ENCODE measurements at places on chromosomes 12 and 14.
A peak's percentile ranks its signal among the peaks of the same experiment; 100 is the strongest.

GRCh38 chr14:93114713-93115068 is 1.0 kb downstream of the ITPK1 start:
- DNase-seq = no peak

- DNase-seq = no peak
These were observed 183.2 kb upstream of the FRMD6 start for GRCh38 chr14:51468523-51468922.

DNA sequence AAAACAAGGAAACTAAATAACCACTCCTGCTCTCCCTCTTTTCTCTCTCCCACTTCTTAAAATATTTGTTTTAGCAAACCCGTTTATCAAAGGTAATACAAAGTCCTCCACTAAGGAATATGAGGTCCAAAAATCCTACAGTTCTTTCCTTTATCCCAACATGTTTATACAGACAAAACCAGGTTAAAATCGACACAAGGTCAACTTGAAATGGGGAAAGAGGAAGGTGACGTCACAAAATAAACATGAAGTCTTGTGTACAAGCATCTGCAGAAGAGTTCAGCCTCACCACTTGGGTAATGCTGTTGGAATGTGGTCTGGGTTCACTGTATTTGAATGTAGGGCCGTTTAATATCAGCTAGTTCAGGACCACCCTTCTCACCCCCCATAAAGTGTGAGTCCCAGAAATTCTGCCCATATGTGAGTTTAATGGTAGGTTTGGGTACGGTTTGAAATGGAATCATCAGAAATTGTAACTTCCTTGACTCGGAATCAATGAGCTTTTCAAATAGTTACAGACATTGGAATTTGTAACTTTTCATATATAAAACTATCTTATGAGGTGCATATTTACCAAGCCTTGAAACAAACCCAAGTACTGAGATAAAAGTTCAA is 120.0 kb upstream of the SLC38A2 start:
- DNase-seq = peak; percentile 4

DNA sequence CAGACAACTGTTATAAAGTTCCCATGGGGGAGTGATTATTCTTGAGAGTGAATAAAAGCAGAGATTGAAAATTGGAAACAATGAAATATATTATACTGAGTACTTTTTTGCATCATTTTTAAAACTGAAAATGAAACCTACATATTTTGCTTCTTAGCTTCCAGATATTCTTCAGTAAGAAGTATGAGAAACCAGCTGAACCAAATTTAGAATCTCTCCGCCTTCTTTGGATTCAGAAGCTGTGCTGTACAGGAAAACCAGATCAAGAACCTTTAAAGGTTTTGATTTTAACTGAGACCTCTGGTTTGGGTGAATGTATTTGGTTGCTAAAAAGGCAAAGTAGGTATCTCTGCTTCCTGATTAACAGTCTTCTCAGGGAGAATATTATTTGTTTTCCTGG is 109.4 kb downstream of the AKAP6 start:
- no peak for DNase-seq

DNA sequence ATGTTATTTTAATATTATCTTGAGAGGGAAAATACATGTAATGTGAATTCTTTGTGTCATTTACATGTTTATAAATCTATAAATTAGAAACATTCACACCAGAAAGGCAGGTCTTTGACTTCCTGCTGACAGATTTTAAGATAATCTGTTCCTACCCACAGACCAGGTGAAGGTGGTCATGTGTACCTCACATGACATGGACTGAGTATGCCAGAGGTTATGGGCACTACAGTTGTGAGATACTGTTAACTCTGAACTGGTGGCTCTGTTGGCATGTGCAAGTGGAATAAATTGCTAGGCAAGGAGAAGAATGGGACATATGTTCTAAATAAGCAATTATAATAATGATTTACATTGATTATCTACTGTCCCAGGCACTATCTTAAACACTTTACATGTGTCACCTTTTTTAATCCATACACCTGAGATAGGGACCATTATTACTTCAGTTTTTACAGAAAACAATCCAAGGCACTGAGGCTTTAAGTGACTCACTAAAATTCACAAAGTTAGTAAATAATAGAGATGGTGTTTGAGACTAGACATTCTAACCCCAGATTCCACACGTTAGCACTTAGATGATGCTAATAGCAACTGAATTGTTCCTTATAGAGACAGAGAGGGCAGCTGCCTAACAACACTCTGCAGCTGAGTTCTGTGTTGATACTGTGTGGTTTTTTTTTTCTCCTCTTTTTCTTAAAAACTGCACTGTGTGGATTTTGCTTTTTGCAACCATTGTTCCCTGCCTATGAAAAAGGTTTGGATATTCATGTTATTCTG is 23.8 kb downstream of the SLC16A7 start:
- DNase-seq = no peak

DNA sequence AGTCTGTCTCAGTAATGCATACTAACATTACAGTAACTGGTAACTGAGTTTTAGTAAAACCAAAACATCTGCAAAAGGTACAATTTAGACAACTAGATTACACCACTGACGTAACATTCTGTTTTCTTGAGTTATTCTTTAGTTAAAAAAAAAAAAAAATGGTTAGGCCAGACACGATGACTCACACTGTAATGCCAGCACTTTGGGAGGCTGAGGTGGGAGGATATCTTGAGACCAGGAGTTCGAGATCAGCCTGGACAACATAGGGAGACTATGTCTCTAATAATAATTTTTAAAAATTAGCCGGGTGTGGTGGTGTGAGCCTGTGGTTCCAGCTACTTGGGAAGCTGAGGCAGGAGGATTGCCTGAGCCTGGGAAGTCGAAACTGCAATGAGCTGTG is 34.1 kb downstream of the AP5M1 start:
- no peak for DNase-seq

- peak; percentile 26 for DNase-seq
These were observed 1028.7 kb downstream of the AACS start for GRCh38 chr12:126093908-126094307.

DNA sequence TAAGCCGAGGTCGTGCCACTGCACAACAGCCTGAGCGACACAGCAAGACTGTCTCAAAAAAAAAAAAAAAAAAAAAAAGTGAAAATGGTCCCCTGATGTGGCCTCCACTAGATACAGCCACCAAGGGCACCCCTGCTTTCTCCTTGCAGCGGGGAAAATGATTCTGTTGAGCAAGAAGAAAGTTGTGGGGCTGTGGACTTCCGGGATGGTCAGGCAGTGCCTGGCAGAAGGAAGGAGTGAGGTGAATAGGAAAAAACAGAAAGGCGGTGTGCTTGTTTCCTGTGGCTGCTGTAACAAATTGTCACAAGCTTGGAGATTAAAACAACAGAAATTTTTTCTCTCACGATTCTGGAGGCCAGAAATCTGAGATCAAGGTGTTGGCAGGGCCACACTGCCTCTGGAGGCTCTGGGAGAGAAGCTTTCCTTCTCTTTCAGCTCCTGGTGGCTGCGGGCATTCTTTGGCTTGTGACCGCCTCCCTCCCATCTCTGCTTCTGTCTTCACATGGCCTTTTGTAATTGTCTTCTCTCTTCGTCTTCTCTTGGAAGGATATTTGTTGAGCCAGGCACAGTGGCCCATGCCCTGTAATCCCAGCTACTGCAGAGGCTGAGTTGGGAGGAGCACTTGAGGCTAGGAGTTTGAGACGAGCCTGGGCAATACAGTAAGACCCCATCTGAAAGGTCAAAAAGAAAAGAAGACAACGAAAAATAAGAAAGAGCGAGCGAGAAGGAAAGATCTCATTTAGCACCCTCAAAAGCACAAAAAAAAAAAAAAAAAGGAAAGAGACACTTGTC is 116.6 kb upstream of the MED13L start:
- no peak for DNase-seq

GRCh38 chr14:84809158-84809557 is 720.8 kb upstream of the FLRT2 start:
- no peak for DNase-seq

DNA sequence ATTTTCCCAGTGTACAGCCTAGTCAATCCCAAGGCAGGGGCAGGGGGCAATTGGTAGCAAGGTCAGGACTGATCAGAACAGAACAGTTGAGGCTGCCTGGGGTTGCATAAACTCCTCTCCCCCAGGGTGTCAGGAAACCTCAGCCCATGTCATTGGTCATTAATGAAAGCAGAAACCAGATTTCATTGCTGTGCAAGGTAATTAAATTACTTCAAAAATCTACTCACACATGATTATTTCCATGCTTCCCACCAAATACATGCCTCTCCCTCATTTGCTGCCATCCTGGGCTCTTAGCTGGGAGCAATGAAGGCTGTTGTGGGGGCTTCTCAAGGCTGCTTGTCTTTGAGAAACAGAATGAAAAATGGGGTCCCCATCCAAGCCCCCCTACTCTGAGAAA is 124.2 kb downstream of the PHETA1 start:
- DNase-seq = no peak

- DNase-seq = no peak
These were observed 42.9 kb downstream of the SPPL3 start for GRCh38 chr12:120861074-120861795.

DNA sequence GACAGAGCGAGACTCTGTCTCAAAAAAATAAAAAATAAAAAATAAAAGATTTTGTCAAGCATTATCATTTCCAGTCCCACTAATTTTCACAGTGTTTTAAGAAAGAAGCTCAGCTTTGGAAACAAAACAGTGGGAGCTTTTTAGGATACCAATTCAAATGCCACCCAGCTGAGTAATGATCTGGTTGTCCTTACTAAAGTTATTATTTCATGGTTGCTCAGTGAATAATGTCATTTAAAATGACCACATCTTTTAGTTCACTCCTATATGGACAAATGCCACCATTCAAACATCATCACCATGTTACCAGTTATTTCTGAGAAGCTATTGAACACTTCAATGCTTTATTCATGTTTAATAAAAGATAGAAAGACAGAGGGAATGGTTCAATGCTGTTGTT is 365.0 kb downstream of the CCER1 start:
- no peak for DNase-seq

- DNase-seq = no peak
These were observed 63.8 kb downstream of the ABCC9 start for GRCh38 chr12:21877293-21877982.

- no peak for DNase-seq
These were observed 129.3 kb upstream of the FLRT2 start for GRCh38 chr14:85400678-85401077.

- peak; percentile 37 for DNase-seq
These were observed 124.9 kb upstream of the ATXN7L3B start for GRCh38 chr12:74412606-74413230.

GRCh38 chr14:38257507-38257906 is 1.6 kb upstream of the CLEC14A start:
- no peak for DNase-seq

DNA sequence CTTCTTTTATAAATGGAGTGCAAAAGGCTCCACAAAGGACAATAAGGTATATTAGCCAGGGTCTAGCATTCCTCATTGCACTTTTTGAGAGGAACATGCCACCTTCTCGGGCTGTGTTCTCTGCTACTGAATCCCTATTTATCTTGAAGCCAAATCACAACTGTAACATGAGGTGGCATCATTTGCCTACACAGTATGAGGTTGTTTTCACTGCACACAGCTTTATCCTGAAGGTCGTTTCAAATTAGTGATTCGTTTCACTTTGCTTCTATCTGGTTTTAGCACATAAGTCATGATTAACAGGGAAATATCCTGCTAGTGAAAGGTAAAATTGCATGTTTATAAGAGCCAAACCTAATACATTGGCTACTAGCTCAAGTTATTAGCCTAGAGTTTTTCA is 153.8 kb downstream of the SLC35F4 start:
- DNase-seq = no peak

DNA sequence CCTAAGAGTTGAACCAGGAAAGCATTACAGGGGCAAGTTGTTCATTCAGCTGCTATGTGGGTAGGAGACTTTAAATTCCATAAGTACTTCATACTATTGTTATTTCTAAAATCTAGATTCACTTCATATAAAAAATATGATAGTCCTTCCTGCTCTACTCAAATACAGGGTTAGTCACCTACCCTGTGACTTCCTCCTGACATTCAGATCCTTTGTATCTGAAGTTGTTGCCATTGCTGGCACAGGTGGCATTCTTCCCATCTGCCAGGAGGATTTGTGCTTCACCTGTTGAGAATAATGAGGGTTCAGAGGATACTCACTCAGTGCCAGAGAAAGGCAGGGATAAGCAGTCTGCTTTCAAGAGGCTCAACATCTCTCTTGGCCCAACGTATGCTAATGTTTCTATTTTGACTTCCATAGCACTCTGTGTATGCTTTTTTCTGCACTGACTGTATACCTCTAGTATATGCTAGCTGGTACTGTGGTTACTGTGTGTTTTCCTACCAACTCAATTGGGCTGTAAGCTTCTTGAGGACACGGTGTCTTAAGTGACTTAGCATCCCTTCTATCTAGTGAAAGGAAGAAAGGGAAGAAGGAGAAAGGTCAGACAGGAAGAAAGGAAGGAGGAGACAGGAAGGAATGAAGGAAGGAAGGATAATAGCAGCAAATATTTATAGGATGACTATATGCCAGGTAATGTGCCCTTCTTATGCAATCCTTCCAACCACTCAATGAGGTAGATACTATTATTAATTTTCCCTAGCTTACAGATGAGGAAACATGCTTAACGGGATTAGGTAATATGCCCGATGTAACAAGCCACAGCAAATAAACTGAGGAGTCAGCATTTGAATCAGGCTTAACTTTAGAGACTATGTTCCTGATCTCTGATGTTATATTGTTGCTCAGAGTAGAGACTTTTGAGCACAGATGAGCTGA is 38.5 kb upstream of the FGF6 start:
- DNase-seq = no peak

DNA sequence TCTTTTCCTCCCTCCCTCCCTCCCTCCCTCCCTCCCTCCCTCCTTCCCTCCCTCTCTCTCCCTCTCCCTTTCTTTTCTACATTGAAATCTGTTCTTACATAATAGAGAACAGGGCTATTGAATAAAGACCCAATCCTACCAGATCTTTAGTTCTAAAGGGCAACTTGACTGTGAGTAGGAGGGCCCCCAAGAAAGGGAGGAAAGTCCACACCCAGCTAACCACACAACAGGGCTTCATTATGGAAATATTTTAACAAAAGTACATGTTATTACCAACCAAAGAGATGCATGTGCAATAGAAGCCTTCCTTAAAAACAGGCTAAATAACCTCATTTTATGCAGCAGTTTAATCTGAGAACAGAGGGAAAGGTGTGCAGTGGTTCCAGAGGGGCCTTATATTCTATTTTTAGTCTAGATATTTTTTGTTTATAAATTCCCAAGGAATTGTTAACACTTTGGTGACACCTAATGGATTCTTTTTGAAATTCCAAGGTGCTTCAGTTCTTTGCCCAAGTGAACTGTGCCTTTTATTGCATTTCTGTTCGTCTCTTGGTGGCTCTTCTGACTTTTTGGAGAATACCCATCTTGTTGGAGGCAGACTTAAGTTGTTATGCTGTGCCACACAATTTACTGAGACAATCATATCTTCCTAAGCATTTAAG is 63.0 kb downstream of the GNS start:
- DNase-seq = peak; percentile 15
